ENCODE measurements at places on chromosomes 11 and 22.

DNA sequence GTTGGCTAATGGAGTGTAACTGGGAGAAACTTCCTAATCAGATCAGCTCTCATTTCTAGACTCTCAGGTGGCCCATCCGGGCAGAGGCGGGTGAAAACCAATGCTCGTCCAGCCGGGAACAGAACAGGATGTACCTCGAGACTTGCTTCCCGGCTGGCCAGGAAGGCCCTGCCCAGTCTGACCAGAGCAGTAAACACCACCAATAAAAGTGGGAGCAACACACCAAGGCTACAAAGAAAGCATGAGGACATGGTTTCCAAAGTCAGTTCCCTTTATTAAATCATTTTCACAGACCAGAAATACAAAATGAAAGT is 940 bp upstream of the TNKS1BP1 start:
- no peak for DNase-seq

GRCh38 chr22:49962751-49963646 is 2.4 kb downstream of the PIM3 start:
- DNase-seq, result no peak

GRCh38 chr11:16860617-16861016 is 122.2 kb downstream of the C11orf58 start:
- no peak for DNase-seq

DNA sequence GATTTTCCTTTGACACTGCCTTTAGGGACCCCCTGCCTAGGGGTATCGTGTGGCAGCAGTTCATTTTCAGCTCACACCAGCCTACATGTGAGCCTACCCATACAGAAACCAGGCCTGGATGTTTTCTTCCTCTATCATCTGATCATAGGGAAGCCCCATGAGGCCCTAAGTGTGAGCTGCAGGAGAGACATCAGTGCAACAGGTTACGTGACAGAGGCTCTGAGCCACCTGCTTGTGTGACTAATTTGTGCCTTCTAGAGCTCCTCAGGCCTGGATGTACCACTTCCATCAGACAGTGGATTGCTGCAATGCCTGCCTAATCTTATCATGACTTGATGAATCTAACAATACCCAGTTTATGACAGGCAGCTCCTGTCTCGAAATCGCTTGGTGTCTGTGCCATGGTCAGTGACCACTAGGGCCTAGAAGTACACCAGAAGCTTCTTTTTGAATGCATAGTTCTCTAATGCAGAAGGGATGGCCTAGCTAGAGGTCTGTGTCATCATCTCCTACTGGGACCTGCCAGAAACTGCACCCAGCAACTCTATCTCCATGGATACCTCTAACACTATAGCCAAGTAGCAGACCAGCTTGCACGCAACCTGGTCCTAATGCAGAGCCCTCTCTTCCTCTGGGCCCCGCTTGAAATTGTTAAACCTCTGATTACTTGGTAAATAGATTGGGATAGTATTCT is 109.7 kb upstream of the CLPB start:
- no peak for DNase-seq

DNA sequence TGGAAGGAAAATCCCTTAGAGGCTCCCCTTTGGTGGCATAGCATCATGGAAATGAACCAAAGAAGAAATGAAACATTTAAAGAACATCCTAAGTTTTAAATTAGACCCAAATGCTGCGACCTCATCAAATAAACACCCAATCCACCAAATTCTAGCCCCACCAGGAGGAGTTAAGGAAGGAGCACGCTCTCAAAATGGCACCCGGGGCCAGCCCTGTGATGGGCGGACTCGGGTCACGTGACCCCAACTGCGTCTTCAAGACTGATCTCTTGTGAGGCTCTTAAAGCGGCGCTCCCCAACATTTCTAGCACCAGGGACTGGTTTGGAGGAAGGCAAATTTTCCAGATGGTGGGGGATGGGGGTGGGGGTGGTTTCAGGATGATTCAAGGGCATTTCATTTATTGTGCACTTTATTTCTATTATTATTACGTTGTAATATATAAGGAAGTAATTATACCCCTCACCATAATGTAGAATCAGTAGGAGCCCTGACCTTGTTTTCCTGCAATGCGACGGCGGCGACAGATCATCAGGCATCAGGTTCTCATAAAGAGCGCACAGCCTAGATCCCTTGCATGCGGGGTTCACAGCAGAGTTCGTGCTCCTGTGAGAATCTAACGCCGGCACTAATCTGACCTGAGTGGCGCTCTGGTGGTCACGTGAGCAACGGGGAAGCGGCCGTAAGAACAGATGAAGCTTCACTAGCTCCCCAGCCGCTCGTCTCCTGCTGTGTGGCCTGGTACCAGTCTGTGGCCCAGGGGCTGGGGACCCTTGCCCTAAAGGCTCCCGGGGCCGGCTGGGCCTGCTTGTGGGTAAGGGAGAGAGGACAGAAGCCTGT is 90.6 kb upstream of the SLC22A12 start:
- peak; percentile 10 for DNase-seq

DNA sequence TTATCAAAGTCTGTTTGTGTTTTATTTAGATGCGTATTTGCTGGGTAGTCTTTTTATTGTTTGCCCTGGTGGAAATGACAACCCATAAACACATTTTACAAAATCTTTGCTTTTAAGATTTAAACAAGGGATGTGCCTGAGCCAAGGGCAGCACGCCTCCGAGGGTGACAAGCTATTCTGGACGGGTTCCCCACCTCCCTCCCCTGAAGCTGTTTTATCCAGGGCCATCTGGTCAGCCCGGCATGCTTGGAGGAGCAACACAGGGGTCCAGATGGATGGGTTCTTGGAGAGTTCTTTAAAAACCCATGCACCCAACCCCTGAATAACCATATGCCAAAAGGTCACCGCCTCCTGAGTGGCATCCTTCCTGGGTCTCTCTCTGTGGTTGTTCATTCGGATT is 408.9 kb downstream of the OPCML start:
- no peak for DNase-seq

GRCh38 chr11:112017538-112017937 is 7.7 kb upstream of the DLAT start:
- DNase-seq, result peak; percentile 56

DNA sequence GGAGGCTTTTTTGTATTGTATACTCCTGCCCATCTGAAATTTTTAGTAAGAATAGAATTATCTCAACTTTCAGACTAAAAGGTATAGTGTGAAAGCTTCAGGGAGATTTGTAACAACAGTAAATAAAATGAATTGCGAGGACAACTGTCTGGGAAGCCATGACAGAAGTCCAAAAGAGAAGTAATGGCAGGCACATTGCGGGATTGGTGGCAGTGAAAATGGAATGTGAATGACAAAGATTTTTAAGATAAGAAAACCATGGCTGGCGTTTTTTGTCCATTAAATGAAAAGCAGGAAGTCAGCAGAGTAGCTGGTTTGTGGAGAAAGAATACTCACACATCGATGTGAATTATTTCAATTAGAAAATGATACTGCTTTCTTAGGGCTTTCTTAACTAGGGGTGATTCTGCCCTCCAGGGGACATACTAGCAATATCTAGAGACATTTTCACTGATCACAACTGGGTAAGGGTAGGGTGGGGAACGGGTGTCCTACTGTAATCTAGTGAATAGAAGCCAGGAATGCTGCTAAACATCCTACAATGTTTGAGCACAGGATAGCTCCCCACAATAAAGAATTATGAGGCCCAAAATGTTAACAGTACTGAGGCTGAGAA is 1.6 kb downstream of the NPAT start:
- peak; percentile 14 for DNase-seq

GRCh38 chr22:17264321-17265052 is 45.3 kb upstream of the ADA2 start:
- peak; percentile 28 for DNase-seq

GRCh38 chr11:13038366-13038765 is 29.2 kb downstream of the RASSF10 start:
- DNase-seq, result peak; percentile 10

DNA sequence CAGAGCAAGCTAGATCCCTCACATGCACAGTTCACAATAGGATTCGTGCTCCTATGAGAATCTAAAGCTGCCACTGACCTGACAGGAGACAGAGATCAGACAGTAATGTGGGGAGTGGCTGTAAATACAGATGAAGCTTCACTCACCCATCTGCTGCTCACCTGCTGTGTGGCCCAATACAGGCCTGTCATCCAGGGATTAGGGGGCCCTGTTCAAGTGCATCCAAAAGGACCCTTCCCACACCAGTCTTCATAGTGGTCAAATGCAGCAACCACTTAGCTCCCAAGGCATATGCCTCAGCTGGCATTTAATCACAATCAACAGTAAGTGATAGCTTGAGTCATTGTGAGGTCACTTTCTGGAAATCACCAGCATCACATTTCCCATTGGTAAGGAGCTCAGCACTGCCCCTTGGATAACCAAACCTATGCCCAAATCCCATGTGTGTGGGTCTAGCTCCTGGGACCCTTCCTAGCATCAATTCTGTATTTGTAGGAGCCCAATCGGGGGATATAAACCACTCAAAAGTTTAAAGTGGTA is 65.6 kb downstream of the OR4C45 start:
- peak; percentile 20 for DNase-seq

DNA sequence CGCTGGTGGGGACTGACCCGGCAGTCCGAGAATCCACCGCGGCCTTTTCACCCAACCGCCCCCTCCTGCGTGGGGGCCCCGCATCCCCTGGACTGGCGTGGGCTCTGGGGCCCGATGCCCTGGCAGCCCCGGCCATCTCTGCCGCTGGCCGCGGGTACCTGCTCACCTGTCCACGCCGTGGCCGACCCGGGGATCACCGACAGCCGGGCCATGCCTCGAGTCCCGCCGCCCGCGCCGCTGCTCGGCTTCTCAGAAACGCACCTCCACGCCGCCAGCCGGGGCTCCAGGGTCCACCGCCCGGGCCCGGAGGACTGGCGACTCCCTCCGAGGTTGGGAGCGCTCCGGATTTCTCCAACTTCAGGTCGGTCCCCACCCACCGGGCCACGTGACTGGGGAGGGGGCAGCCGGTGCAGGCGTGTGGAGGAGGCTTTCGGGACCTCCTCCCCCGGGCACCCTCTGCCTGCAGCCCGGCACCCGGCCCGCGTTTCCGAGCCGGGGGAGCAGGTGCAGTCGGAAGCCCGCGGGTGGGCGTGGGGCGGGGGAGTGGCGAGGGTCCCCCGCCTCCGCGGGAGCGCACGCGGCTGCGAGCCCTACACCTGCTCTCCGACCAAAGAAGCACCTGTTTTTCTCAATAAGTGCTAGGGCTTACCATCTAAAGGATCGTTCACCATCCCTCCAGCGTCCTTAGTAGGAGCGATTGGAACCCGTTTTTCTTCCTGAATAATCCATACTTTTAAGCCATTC is 554 bp upstream of the NRIP3 start:
- DNase-seq, result no peak

GRCh38 chr11:129740125-129740719 is 75.4 kb upstream of the TMEM45B start:
- no peak for DNase-seq

GRCh38 chr22:19691721-19692341 is 22.5 kb upstream of the SEPTIN5 start:
- DNase-seq, result peak; percentile 79

DNA sequence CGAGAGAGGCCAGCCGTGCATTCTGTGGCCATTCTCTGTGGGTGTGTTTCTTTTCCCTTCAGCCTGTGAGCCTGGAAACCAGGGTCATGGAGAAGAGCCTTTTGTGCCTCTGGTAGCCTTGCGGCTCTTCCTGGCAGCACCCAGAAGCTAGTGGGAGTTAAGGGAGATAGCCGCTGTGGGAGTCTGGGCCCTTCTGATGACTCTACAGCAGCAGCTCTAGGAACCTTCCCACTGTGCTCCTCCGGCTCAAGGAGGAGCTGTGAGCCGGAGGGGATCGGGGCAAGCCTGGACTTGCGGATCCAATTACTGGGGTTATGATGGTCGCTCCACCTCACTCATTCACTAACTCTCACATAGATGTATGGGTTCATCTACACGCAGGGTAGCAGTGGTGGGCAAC is 10.5 kb downstream of the GTPBP1 start:
- DNase-seq, result no peak

- no peak for DNase-seq
These were observed 6.3 kb downstream of the CABP7 start for GRCh38 chr22:29726106-29726505.

- DNase-seq, result peak; percentile 58
These were observed 8.2 kb downstream of the ARHGEF12 start for GRCh38 chr11:120344302-120345004.

DNA sequence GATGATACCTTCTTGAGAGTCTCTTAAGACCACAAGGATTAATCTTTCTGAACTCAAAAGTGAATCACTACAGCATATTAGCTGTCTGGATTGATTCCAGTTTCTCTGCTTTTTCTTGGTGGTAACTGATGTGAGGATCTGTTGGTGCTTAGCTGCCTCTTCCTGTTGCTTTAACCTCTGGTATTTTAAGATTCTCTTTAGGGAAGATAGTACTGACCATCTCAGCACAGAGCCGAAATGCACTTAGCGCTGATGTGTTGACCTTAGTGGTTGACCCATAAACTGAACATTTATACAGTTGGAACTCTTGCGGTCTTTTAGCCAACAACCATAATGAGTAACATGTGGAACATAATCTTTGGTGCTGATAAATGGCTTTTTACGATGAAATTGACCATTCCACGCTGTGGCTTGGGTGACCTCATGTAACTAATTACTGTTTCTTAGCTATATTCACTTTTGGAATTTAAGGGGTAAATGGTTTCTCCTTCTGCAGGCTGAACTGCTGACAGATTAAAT is 33.7 kb downstream of the APLP2 start:
- peak; percentile 100 for DNase-seq

DNA sequence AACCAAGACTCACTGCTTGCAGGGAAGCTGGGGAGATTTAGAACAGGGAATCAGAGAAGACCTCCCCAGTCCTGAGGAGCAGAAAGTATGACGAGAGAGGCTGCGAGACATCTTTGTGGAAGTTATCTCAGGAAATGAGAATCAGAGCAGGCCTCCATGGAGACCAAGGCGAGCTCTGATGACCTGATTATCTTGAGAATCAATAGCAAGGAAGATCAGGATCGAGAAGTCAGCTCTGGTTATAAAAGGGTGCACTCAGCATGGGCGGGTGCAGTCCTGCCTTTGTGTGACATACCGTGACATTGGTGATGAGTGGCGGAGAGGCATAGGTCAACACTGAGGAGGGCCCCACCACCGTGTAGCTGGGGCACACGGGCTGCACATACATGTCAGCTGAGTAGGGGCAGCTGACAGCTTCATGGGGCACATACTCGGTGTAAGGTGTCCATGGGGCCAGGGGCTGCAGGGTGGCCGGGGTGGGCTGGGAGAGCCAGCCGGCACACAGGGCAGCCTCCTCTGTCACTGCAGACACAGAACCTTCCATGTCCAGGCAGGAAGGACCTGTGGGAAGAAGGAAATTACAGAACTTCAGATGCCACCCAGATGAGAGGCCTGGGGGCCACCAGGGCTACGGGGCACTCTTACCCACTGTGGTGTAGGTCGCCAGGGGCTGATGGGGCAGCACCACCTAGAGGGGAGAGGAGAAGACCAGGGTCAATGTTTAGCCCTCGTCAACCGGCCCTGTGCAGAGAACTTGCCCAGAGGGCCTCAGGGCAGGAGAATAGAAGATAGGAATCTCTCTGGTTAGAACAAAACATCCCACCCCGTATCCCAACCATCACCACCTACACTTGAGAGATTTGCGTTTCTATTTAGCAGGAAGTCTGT is 21.7 kb downstream of the POU2AF1 start:
- DNase-seq, result no peak

DNA sequence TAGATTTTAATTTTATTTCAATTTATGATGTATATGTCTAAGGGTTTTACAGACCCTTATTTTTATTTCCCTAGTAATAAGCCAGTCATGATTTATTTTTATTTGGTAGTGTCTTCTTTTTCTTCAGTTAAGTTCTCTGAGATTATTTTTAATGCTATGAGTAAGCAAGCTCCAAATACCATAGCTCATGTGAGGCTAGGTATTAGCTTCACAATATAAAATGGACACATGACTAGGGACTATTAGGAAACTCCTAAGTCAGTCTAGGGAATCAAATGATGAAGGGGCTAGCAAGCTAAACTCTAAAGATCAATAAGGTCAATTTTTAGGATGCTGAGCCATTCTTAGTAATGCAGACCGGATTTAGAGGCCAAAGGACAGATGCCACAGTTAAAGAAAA is 45.9 kb downstream of the CKAP5 start:
- DNase-seq, result peak; percentile 15
